MCF 10A (cell line): ENCODE measurements at places on chromosomes 11 and 22. TPM values are rescaled to one million over a fixed set of nuclear protein-coding genes. Genes with fewer than 3 reads are reported as not detected.
A peak's percentile ranks its signal among the peaks of the same experiment; 100 is the strongest.

- DNase-seq: peak; percentile 98
Measured at GRCh38 chr11:66891851-66892660, 35.2 kb downstream of the LRFN4 start.

DNA sequence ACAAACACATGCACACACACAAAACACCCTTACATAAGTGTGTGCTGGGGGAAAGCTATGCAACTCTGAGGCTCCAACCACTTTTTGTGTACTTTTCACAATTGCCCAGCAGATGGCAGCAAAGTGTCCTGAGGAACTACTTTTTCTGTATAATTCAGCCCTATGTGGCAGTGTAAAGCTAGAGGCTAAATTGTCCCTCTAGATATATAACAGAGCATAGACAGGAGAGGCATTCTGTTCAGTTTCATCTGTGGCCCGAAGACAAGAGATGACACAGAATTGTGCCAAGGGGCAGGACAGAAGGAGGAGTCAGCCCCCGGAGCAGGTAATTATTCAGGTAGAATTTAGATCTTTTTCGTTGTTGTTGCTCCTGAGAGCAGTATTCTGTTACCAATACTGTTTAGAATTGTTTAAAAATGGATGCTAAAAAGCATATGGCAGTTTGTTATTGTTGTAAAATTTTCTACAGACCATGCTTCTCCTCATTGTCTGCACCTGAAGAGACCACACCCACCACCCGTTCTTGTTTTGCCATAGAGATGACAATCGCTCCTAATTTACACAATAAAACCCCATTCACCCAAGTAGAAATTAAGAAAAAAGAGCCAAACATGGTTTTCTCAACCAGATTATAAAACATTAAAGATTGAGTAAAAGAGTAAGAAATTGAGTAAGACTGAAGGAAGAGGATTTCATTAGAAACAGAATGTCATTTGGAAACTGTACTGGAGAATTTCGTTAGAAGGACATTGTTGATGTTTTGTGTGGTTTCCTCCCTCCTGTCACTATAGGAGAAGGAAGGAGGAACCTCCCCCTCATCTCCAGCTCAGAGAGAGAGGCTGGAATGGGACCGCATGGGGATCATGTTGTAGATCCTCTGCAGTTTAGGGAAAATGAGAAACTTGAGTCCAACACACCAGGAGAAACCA is 14.5 kb upstream of the MS4A7 start:
- DNase-seq: peak; percentile 77

DNA sequence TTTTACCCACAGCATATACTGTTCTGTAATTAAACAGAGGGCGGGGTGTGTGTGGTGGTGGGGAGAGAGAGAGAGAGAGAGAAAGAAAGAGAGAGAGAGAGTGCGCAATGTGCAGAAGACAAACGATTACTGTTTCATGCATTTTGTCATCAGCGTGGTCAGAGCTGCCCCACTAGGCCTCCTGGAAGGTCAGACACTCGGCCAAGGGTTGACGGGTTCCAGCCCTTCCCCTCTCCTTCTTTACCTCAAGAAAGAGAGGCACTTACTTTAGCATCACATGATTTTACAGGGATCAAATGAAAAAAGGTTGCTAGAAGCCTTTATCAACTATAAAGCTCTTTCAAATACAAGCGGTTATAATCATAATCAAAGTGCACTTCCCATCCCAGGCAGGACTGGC is 269.2 kb upstream of the SORL1-AS1 start:
- DNase-seq: no peak

Gene MS4A15
- not detected in 2 replicates for total RNA-seq

DNA sequence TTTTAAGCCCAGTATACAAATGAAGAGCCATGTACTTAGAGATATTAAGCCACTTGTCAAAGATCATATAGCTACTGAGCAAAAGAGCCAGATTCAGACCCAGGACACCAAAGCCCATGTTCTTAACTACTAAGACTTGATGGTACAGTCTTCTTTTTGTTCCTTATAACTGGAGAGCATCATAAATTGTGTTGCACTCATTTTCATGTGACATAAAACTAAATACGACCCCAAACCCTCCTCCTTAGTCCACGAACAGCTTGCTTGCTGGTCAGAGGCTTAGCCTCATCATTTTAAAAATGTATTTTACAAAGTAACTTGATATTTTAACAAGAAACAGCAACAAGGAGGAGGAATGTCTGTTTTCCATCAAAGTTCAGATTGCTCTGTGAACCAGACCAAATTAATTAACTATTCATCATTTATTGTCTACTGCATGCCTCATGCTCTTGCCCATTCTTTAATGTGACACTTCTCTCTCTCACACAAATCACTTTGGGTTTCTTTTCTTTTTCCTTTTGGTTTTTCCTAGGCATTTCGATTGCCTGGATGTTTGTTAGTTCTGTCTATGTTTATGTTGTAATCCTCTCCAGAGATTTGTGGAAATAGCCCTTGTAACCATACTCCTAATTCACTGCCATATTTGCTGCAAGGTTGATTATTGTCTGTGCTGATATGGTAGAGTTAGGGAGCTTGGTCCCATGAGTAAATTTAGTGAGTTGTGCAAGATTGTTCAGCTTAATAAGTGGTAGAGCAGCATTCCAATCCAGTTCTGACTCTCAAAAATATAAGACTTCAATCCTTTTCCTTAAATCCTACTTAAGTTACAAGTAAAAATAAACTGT is 8.4 kb upstream of the ARHGAP20 start:
- DNase-seq: no peak

Gene SCGB2A2
- not detected in 2 replicates for total RNA-seq

DNA sequence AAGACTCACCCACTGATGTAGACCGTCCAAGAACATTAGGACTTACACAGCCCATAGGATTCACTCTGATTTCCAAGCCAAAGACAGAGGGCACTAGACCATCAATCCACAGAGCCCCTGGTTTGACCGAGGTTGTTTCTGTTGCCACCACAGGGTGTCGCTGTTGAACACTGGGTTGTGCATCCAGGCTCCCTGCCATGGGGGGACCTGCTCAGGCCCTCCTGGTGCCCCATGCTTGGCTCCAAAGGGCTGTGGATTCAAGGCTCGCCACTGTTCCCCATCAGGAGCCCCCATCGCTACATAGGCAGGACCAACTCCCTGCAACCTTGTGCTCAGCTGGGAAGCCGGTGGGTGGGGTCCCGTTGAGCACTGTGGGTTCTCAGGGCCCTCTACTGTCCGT is 128.0 kb upstream of the ANO1 start:
- peak; percentile 49 for DNase-seq

DNA sequence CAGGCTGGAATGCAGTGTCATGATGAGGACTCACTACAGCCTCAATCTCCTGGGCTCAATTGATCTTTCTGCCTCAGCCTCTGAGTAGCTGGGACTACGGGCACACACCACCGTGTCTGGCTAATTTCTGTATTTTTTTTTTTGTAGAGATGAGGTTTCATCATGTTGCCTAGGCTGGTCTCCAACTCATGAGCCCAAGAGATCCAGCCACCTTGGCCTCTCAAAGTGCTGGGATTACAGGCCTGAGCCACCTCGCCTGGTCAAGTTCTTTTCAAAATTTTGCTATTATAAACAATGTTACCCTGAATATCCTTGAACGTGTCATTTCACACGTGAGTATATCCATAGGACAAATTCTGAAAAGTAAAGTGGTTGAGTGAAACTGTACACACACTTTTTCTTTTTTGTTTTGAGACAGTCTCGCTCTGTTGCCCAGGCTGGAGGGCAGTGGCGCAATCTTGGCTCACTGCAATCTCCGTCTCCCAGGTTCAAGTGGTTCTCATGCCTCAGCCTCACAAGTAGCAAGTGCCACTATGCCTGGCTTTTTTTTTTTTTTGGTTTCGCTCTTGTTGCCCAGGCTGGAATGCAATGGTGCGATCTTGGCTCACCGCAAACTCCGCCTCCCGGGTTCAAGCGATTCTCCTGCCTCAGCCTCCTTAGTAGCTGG is 21.6 kb upstream of the EP300 start:
- no peak for DNase-seq

Gene TECTA
- total RNA-seq: 0.27 and 0.30 TPM in 2 replicates

Gene GTSE1
- 12.7 and 19.9 TPM in 2 replicates for total RNA-seq

- peak; percentile 14 for DNase-seq
Measured at GRCh38 chr11:116224154-116224888, 548.5 kb downstream of the BUD13 start.

Gene ALG9
- 28.8 and 31.2 TPM in 2 replicates for total RNA-seq

- DNase-seq: peak; percentile 70
Measured at GRCh38 chr11:79400717-79401330, 40.0 kb downstream of the TENM4 start.

Gene PHETA2
- total RNA-seq: 0.27 TPM in 1 of 2 replicates, not detected in the other

- DNase-seq: no peak
Measured at GRCh38 chr11:48073031-48073861, 92.9 kb downstream of the PTPRJ start.

Gene APIP
- 32.4 and 36.9 TPM in 2 replicates for total RNA-seq

DNA sequence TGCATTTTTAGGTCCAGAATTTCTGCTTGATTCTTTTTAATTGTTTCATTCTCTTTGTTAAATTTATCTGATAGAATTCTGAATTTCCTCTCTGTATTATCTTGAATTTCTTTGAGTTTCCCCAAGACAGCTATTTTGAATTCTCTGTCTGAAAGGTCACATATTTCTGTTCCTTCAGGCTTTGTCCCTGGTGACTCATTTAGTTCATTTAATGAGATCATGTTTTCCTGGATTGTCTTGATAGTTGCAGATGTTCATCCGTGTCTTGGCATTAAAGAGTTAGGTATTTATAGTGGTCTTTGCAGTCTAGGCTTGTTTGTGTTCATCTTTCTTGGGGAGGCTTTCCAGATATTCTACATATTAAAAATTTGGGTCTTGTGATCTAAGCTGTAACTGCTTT is 694.8 kb upstream of the CCDC179 start:
- DNase-seq: no peak

DNA sequence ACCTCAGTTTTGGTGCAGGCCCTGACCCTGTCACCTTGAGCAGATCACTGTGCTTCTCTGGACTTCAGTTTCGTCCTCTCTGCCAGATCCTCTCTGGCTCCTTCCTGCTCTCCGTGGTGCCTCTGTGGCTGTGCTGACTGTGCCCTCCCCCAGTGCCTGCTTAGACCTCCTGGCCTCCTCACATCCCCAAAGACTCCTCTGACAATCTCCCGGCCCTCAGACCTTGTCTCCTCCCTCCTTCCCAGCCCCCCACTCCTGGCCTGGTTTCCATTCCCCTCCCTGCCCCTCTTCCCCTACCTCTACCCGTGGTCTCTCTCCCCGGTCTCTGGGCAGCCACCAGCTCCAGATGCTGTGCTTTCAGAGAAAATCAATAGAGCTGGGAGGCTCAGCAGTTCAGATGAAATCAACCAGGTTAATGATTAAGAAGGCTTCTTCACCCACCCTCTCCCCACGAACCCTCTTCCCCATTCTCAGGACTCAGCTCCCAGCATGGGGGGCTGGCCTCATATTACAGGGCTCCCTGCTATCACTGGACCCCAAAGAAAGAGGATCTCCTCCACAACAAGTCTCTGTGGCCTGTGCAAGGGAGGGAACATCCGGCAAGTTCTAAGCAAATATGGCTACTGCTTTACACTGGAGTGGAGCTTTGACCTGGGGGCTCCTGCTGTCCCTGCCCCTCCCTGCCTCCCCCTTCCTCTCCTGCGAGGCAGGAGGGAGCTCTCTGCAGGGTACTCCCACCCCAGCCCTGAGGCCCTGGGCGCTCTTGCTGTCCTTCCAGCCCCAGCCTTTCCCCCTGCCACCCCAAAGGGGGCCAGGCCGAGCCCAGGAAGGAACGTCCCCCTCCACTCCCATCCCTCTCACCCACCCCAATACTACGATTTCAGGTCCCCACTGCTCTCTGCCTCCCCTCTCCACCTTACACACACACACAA is 8.5 kb downstream of the BACE1-AS start:
- no peak for DNase-seq

- DNase-seq: no peak
Measured at GRCh38 chr22:46641811-46642266, 21.7 kb downstream of the GRAMD4 start.

DNA sequence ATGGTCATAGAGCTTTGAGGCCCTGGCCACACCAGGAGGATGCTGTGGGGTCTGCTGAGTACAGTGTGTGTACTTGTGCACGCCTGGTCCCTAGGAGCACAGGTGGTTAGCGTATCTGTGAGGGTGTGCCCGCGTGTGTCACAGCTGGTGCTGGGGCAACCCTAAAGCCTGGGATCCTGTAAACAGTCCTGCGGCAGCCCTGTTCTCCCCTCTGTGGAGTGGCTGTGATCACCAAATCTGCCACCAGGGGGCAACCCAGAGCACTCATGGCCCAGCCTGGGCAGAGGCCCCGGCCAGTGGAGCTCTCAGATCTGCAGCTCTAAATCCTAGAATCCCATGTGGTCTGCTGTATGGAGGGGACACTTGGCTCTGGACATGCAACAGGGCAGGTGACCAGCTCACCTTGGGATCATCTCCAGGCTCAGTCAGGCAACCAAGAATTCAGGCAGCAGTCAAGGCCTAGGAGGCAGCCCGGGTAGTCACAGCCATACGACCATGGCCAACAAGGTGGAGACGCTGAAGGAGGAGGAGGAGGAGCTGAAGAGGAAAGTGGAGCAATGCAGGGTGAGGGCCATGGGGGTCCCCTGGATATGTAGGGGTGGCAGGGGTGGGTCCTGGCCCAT is 3.9 kb downstream of the SH3BP1 start:
- peak; percentile 77 for DNase-seq

GRCh38 chr11:76560219-76560618 is 110.3 kb downstream of the LRRC32 start:
- peak; percentile 42 for DNase-seq

Gene BIK
- total RNA-seq: 7.3 and 10.0 TPM in 2 replicates

DNA sequence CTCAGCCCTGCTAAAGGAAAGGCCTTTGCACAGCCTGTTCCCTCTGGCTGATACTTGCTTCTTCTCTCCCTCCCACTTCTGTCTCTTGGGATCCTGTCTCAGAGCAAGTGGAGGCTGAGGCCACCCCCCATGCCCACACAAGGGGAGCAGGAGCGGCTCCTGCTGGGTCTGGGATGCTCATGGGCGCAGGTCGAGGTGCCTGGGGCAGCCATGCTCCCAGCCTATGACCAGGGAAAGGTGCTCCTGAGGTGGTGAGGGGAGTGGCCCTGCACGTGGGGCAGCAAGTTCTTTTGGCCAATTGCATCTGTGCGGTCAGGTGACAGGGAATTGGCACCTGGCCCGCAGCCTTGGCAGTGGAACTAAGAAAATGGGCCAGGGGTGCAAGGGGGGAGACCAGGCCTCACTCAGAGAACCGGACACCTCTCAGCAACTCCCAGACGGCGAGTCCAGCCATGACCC is 1.5 kb downstream of the MAPK11 start:
- DNase-seq: peak; percentile 66

DNA sequence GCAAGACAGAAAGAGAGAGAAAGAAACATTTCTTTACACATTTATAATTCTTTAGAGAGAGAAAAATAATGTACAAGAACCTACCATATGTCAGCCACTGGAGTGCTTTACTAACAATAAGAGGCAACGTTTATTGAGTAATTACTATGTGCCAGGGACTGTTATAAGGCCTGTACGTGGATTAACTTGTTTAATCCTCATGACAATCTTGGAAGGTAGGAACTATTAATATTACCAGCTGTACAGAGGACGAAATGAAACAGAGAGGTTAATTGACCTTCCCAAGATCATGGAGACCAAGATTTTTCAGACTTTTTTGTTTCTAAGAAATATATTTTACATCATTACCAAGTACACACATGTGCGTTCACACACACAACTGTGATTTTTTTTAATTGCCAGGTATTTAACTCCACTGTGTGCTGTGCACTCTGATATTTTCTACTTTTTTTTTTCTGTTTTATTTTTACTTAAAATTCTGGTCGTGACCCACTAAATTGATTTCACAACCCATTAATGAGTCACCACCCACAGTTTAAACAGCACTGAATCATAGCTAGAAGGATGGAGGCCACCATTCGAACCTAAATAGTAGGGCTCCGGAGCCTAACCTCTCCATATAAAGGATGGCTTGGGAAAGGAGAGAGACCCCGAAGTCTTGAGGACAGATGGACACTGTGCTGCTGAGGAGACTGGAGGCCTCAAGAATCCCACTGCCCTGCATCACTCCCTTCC is 21.4 kb downstream of the CREB3L1 start:
- DNase-seq: peak; percentile 84
